ENCODE measurements at places on chromosomes 7 and 10.

GRCh38 chr10:48599830-48600134 lies 5.1 kb downstream of the ARHGAP22 start:
- DNase-seq, result no peak

- DNase-seq, result no peak
Observed at GRCh38 chr7:33805630-33806233, 99.6 kb upstream of the BMPER start.

DNA sequence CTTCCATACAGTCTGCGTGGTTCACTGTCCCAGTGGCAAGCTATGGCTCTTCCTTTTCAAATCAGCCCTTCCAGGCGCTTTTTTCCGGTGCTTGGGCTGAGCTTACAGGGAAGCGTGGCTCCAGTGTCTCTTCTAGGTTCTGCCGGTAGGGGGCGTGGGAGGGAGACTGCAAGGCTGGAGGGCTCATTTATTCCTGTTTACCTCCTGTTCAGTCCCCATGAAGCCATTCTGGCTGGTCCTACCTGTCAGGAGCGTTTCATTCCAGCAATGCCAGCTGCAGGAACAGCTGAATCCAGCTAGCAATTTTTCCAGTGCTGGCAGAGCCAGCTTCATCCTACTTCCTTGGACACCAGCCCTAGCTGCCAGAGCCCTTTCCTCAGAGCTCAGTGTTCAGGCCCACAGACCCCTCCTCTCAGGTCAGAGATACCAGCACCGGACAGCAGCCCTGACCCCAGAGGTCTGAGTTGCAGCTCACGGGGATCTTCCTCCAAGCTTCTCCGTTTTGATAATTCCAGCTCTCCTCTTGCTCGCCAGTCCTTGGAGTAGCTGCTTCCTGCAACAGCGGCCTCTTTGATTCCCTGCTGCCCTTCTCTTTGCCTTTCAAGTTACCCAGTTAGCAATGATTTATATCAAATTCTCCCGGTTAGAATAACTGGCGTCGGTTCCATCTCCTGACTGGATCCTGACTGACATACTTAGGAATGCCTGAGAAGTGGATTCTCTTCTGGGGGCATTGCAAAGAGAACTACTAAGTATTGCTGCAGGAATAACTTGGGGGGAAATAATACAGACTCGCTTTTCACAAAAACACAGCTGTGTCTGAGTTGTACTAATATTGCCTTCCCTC lies 129.8 kb downstream of the FRMD4A start:
- no peak for DNase-seq

DNA sequence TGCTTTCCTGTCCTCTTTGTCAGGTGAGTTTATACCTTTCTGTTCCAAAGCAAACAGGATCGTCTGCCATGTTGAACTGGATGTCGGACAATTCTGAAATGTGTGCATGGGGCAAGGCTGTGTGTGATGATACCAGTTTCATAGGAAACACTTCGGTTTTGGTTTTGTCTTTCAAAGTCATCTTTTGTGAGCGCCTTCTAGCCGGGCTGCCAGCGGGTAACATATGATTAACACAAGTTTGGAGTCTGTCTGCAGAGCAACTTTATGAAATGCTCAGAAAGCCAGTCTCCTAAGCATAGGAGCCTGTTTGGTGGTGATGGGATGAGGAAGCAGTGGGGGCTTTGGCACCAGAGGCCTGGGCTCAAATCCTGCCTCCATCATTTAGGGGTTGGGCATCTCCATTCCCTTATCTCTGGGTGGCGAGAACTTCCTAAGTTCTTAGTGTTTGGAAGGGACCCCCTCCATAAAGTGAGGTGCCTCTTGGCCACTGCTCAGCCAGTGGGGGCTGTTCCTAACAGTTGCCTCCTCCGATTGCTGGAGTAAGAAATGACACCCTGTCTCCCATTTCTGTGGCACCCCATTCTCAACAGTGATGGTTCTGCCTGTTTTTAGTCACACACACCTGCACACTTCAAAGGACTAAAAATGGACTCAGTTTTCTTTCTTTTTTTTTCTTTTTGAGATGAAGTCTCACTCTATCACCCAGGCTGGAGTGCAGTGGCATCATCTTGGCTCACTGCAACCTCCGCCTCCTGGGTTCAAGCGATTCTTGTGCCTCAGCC lies 36.8 kb downstream of the CUX1 start:
- no peak for DNase-seq

GRCh38 chr7:98162758-98163157 lies 48.5 kb upstream of the BHLHA15 start:
- no peak for DNase-seq

All from activated T-helper 9 cell treated with anti-CD3 and anti-CD28 coated beads, Interleukin-2, amount 50 U/mL, for 16 hours (primary cell).